Kidney (tissue), 22 donors: ENCODE measurements at places on chromosomes 2 and 18. TPM values are rescaled to one million over a fixed set of nuclear protein-coding genes. Genes with fewer than 3 reads are reported as not detected.

DNA sequence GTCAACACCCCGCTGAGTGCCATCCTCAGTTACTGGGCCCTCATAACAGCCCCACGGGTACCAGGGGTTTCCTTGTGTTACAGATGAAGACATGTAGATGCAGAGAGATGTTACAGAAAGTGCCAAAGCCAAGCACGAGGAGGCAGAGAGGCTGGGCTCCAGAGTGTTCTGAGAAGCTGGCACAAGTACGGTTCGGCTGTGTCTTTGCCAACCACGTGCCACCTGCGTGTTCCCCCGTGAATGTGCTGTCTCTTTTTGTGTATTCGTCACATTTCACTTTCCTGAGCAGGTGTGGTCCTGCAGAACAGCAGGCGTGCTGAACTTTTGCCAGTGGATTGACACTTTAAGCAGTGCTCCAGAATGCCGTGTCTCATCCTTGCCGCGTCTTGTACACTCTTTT, 124.6 kb downstream of the NCK2 start:
- no peak for DNase-seq

DNA sequence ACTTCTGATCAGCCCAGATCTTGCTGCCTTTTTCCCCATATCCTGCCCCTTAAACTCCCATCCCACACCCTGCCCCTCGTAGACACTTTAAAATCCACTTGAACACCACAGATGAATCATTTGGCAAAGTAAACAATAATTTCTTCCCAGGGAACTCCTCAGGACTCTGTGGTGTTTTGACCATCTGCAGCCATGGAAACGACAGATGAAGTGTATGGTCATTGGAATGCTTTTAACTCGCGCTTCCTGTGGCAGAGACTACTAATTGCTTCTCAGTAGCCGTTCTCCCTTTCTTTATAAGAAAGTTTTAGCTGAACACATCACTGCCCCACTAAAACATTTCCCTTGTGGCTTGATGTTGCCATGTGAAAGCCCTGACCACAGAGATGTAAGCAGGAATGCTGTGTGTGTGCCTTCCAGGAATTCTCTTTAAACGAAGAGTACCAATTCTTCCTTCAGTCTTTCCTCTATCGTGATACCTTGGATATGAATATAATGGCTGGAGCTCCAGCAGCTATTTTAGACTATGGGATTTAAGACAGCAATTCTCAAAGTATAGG, 92.7 kb upstream of the PARD3B start:
- DNase-seq: peak; percentile 67

The HOXD8 gene
- total RNA-seq: 76.5 TPM

DNA sequence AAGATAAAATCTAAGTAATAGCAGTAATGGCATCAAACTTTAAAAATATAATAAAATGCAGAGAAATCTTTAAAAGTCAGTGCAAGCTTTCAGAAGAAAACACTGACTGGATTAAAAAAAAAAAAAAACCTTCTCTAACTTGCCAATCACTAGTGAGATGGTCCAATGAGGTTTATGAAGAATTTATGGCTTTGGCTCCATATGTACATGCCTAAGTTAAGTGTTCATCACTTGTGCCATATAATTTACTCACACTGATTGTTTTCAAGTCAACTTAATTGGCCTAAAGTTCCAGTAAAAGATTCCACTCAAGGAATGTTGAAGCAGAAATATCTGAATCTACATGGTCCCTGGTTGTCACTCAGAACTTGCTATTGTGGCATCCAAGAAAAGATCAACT, 40.7 kb upstream of the RAB27B start:
- DNase-seq: no peak

The GALNT13 gene
- 0.57 TPM for total RNA-seq

DNA sequence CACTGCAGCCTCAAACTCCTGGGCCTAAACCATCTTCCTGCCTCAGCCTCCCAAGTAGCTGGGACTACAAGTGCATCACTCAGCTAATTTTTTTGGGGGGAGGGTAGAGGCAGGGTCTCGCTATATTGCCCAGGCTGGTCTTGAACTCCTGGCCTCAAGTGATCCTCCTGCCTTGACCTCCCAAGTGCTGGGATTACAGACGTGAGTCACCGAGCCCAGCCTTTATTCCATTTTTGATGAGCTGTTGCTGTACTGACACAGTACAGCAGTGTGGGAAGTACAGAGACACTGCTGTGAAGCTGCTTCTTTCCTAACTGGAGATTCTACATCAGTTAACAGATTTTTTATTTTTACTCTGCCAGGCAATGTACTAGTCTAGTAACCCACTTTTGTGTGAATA, 18.8 kb downstream of the PTRHD1 start:
- DNase-seq: no peak

The UGT1A8 gene
- total RNA-seq: not detected

- DNase-seq: no peak
Observed at GRCh38 chr2:4551691-4552474, 848.5 kb downstream of the DCDC2C start.

GRCh38 chr2:30223413-30223874, 7.9 kb upstream of the LBH start:
- DNase-seq: no peak

The ZSWIM2 gene
- total RNA-seq: not detected

The HOXD11 gene
- total RNA-seq: 15.9 TPM

- DNase-seq: no peak
Observed at GRCh38 chr2:132519566-132519965, 103.0 kb downstream of the GPR39 start.

- no peak for DNase-seq
Observed at GRCh38 chr2:238635647-238636051, 208.9 kb downstream of the ASB1 start.

DNA sequence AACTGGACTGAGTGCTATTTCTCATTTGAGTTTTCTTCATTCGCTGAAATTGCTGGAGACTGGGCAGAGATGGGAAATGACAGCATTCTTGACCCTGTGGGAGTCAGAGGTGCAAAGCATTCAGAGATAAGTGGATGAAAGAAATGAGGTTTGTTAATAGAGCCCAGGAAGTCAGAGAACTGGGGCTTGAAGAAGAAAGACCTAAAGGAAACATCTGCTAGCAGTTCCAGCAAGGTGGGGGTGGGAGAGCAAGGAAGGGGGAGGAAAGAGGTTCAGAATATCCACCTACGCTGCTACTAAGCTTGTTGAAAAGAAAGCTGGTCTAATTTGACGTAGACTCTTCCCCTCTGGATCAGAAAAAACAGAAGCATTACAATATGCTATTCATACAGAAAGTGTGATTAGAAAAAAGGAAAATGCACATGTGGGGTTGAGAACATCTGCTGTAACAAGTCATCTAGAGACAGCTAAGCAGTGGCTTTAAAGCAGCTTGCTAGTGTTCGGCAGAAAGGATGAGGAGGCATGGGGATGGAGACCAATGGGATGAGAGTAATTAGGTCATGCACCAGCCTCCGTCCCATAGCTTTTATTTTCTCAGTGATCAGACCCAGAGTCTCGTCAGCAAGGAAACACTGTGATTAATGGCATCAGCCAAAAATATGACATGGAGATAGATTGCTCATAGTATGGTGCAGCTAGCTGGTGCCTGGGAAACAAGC, 29.7 kb downstream of the NAB1 start:
- DNase-seq: no peak

The MDH1B gene
- total RNA-seq: 8.1 TPM

The CAPN14 gene
- 0.25 TPM for total RNA-seq

GRCh38 chr2:36362291-36362690, 6.7 kb downstream of the CRIM1 start:
- no peak for DNase-seq

The CDH2 gene
- 29.6 TPM for total RNA-seq

The ZDBF2 gene
- 10.5 TPM for total RNA-seq
